H9 (cell line): ENCODE measurements at places on chromosomes 3 and 15.

GRCh38 chr3:181941250-181941649 lies 229.5 kb downstream of the SOX2 start:
- H3K4me3 ChIP-seq = no peak overlapping the region
- no peaks in the 10 kb centered on the region for H3K27me3 ChIP-seq
- peaks cover 5% of the 10 kb centered on the region for H3K36me3 ChIP-seq
- H3K4me1 ChIP-seq = peaks cover 13% of the 10 kb centered on the region; the same call in 1 of the 2 replicates
- H3K27ac ChIP-seq = no peak overlapping the region

DNA sequence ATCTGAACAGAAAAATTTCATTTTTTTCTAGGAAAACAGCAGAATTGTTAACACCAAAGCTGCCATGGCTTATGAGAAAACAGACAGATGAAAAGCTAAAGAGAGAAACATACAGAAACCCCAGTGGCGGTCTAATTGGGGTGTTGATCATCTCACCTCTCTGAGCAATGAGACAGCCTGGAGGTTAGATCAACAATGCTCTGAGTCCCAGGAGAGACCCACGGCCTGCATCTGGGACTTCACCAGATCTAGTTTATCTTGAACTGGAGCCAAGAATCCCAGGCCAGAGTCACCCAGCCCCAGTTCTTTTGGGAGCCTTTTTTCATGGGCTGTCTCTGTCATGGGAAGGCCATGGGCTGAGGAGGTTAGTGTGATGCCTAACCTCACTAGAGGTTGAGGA lies 3.5 kb upstream of the GALNT15 start:
- H3K36me3 ChIP-seq = no peaks in the 10 kb centered on the region
- no peak overlapping the region for H3K4me3 ChIP-seq
- H3K4me1 ChIP-seq = no peaks in the 10 kb centered on the region

- H3K27ac ChIP-seq = no peak overlapping the region
- no peak for DNase-seq
- H3K27me3 ChIP-seq = no peaks in the 10 kb centered on the region
- H3K36me3 ChIP-seq = peaks cover 55% of the 10 kb centered on the region
- no peak overlapping the region for H3K4me3 ChIP-seq
- H3K4me1 ChIP-seq = no peaks in the 10 kb centered on the region
These were observed 59.1 kb downstream of the TRPM7 start for GRCh38 chr15:50627351-50628055.

DNA sequence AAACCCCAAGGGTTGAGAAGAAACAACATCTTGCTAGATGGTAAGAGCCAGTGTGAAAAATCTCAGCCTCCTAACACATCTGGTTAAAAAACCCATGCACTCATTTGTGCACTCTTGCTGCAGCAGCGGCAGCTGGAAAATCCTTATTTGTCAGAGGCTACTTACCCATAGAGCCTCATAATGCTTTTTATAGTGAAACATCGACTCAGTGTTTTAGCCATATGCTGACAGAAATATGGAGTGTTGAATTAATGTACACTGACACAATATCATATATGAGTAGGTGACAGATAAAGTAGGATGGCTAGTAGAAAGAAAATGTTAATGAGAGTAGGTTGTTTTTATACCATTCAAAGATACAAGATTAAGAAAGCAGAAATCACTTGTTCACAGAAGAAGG lies 13.0 kb downstream of the SLC9A9 start:
- no peak for DNase-seq
- H3K27me3 ChIP-seq = no peaks in the 10 kb centered on the region
- H3K27ac ChIP-seq = no peak overlapping the region
- no peak overlapping the region for H3K4me3 ChIP-seq

DNA sequence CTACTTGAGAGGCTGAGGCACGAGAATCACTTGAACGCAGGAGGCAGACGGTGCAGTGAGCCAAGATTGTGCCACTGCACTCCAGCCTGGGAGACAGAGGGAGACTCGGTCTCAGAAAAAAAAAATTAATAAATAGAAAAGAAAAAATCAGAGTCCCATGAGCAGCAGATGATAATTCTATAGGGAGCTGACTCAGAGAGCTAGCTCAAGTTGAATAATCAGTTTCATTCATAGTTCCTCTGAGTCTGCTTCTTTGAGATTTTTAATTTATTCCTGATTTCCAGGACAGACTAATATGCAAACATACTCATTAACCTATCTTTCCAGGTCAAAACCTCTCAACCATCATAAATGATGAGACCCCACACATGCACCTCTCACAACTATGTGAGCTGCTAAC lies 55.0 kb upstream of the PTX3 start:
- DNase-seq = no peak
- H3K4me3 ChIP-seq = no peak overlapping the region
- H3K4me1 ChIP-seq = no peaks in the 10 kb centered on the region
- H3K27ac ChIP-seq = no peak overlapping the region
- H3K36me3 ChIP-seq = no peaks in the 10 kb centered on the region
- no peaks in the 10 kb centered on the region for H3K27me3 ChIP-seq

DNA sequence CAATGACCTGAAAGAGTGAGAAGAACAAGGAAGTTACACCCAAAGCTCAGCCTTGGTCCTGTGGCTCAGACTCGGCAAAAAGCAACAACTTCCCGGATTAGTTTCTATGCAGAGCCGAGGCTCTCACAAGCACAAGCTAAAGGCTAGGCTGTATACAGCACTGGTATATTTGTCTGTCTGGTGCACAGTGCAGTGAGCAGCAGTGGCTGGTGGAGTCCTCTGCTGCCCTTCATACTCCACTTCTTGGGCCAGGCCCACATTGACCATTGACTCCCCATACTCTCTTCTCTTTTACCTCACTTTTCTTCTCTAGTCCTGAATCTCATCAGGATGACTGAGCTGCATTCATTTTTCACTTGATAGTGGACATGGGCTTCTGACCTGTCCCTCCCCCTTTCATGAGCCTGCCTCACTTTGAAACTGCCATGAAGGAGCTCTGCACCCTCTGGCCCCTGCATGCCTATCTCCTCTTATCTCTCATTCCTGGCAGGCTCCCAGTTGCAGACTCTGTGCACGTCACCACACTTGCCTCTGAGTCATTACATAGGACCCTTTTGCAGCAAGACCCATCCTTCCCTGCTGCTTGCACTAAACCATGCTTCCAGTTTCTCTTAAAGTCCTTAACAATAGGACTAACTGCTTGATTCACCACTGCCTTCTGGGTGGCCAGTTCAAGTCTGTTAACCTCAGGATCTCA lies 379.3 kb downstream of the NTRK3 start:
- no peak for DNase-seq
- no peak overlapping the region for H3K4me3 ChIP-seq
- no peak overlapping the region for H3K27ac ChIP-seq
- no peaks in the 10 kb centered on the region for H3K4me1 ChIP-seq
- no peaks in the 10 kb centered on the region for H3K27me3 ChIP-seq
- no peaks in the 10 kb centered on the region for H3K36me3 ChIP-seq

GRCh38 chr15:74627766-74628165 lies 12.1 kb downstream of the CLK3 start:
- no peak overlapping the region for H3K4me3 ChIP-seq
- H3K27me3 ChIP-seq = no peaks in the 10 kb centered on the region

DNA sequence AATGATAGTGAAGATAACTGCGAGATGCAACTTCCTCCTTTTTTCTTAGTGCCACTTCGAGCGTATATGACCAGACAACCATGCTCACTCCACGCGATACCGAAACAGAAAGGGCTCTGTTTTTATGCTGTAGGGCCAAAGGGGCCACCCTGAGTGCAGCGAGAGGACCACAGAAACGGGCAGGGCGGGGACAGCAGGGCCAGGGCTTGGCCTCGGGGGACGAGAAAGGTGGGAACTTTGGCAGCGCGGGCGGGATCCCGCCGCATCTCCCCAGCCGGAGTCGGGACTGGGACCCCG lies 483 bp downstream of the VPS13C start:
- no peaks in the 10 kb centered on the region for H3K4me1 ChIP-seq
- peak overlapping the region; percentile 84 for H3K4me3 ChIP-seq
- H3K36me3 ChIP-seq = no peaks in the 10 kb centered on the region

GRCh38 chr3:193506921-193507320 lies 47.8 kb downstream of the ATP13A4 start:
- H3K4me3 ChIP-seq = no peak overlapping the region
- H3K27ac ChIP-seq = no peak overlapping the region
- H3K4me1 ChIP-seq = no peaks in the 10 kb centered on the region
- no peaks in the 10 kb centered on the region for H3K27me3 ChIP-seq
- no peak for DNase-seq

GRCh38 chr3:157347577-157348303 lies 88.9 kb upstream of the PTX3 start:
- peaks cover 2% of the 10 kb centered on the region; the same call in 1 of the 2 replicates for H3K36me3 ChIP-seq
- H3K4me3 ChIP-seq = no peak overlapping the region
- no peak overlapping the region for H3K27ac ChIP-seq
- no peaks in the 10 kb centered on the region for H3K27me3 ChIP-seq
- no peaks in the 10 kb centered on the region for H3K4me1 ChIP-seq

DNA sequence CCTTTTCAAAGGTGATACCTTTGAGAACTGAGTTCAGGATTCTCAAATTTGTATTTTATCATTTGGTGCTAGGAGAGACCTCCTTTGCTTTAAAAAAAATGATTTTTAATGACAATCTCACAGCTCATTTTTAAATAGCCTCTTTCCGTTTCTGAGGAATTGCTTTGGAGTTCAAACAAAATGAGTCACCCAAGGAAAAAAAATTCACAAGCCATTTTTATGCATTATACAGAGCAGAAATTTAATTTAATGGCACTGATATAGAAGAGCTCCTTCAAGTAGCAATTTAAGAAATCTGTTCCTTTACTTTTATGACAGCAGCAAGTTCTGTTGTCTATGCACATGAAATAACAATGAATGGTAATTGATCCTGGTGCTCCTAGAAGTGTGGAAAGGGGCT lies 337.9 kb upstream of the KCNMB2 start:
- DNase-seq = no peak
- no peak overlapping the region for H3K27ac ChIP-seq
- H3K4me3 ChIP-seq = no peak overlapping the region
- H3K36me3 ChIP-seq = no peaks in the 10 kb centered on the region; the same call in 1 of the 2 replicates

DNA sequence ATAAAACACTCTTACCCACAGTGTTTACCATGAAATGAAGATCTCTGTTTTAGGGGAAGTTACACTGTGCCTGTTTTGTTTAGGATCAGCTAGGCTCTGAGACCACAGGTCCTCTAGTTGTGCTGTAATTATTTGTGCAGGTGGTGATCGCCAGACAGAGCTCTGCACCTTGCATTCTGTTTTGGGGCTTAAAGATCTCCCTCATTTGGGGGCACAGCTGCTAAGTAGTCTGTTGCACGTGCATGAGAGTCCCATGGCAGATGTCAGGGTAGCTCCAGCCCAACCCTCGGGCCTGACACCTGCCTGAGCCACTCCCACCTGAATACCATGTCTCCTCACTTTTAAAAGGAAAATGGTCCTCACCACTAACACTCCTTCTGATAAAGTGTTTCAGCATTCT lies 12.4 kb downstream of the C3orf20 start:
- H3K27ac ChIP-seq = no peak overlapping the region
- H3K36me3 ChIP-seq = no peaks in the 10 kb centered on the region
- no peak overlapping the region for H3K4me3 ChIP-seq
- H3K27me3 ChIP-seq = no peaks in the 10 kb centered on the region

- H3K4me1 ChIP-seq = peaks cover 6% of the 10 kb centered on the region; the same call in 1 of the 2 replicates
- H3K36me3 ChIP-seq = 0 out of 3 replicates have a peak, but pooled peaks cover 2% of the 10 kb centered on the region
- no peaks in the 10 kb centered on the region for H3K27me3 ChIP-seq
- H3K27ac ChIP-seq = no peak overlapping the region
These were observed 378.3 kb upstream of the RGMA start for GRCh38 chr15:93467337-93467736.

- no peaks in the 10 kb centered on the region for H3K4me1 ChIP-seq
- H3K27ac ChIP-seq = no peak overlapping the region
- no peak overlapping the region for H3K4me3 ChIP-seq
- peaks cover 7% of the 10 kb centered on the region for H3K36me3 ChIP-seq
These were observed 289.6 kb upstream of the LYSMD4 start for GRCh38 chr15:100022806-100023205.

- H3K27me3 ChIP-seq = no peaks in the 10 kb centered on the region
- H3K4me1 ChIP-seq = no peaks in the 10 kb centered on the region
- no peak overlapping the region for H3K27ac ChIP-seq
- DNase-seq = no peak
- no peak overlapping the region; the same call in 2 of the 3 replicates for H3K4me3 ChIP-seq
These were observed 144.0 kb upstream of the TLE3 start for GRCh38 chr15:70241561-70242320.

DNA sequence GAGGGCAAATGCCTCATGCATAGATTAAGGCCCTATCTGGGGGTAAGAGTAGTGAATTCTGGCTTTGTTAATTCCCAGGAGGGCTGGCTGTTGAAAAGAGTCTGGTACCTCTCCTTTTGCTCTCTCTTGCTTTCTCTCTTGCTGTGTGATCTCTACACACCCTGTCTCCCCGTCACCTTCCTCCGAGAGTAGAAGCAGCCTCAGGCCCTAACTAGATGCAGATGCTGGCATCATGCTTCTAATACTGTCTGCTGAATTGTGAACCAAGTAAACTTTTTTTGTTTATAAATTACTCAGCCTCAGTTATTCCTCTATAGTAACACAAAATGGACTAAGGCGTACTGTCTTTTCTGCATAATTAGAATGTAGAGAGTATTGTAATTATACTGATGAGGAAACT lies 908.1 kb downstream of the DIPK2A start:
- no peak for DNase-seq
- H3K4me3 ChIP-seq = no peak overlapping the region
- H3K27me3 ChIP-seq = no peaks in the 10 kb centered on the region
- no peak overlapping the region for H3K27ac ChIP-seq

- no peaks in the 10 kb centered on the region for H3K27me3 ChIP-seq
- H3K4me1 ChIP-seq = no peaks in the 10 kb centered on the region
- no peak overlapping the region for H3K4me3 ChIP-seq
- no peak for DNase-seq
These were observed 94.1 kb upstream of the ATP2B2 start for GRCh38 chr3:10599444-10599843.

GRCh38 chr15:36469311-36469966 lies 110.0 kb upstream of the CDIN1 start:
- no peak overlapping the region for H3K27ac ChIP-seq
- H3K36me3 ChIP-seq = no peaks in the 10 kb centered on the region
- H3K27me3 ChIP-seq = no peaks in the 10 kb centered on the region
- DNase-seq = no peak
- no peak overlapping the region for H3K4me3 ChIP-seq

DNA sequence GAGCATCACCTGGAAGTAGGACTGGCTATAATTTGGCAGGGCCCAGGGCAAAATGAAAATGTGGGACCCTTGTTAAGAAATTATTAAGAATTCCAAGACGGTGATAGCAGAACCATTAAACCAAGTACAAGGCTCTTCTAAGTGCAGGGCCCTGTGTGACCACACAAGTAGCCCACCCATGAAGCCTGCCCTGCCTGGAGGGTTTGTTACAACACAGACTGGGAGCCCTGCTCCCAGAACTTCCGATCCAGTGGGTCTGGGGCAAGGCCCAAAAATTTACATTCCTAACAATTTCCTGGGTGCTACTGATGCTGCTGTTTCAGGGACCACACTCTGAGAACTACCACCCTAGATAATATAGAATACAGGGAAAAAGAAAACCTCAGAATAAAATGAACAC lies 314.6 kb upstream of the WNT5A start:
- DNase-seq = no peak
- no peaks in the 10 kb centered on the region for H3K36me3 ChIP-seq
